ENCODE measurements at places on chromosomes 2 and 18.

DNA sequence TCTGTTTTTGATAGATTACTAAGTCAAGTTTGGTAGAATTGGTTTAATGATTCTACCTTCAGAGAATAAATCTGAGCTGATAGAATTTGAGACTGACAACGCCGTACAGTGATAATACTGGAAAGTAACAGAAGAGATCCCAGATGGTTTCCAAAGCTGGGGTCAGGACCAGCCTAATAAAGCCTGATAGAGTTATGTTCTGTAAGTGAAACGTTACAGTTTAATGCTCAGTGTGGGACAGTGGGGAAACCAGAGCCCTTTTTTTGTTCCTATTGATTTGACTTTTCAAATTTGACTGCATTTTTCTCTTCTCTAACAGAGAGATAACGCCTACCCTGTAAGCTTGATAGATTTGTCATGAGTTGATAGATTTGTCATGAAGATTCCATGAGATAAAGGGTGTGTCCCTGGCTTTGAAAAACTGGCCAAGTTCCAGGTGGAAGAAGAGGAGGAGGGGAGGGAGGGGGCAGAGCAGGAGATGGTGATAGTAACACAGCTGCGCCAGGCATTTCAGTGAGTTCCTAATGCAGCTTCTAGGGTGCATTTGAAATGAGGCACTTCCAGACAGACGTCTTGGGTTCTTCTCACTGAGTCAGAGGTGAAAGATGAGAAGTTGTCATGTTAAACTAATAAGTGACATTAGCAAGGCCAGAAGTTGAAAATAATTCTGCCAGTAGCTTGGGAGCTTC is 65.1 kb downstream of the CERS6 start:
- DNase-seq: no peak

DNA sequence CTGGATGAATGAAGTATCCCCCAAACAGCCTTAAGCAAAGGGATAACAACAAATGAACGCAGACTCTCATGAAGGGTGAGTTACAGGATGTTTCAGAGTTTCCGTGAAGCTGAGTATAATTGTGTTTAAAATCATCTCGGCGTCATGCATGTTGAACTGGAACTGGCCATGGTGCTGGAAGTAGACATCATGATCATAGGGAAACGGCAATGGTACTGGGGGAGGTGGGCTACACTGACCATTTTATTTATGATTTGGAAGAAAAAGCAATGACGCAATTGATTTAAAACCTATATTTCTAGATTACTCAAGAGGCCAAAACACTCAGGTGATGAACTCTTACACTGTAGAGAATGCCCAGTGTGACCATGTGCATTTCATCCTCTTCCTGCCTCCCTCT is 387.9 kb upstream of the MYT1L start:
- DNase-seq: no peak

- no peak for DNase-seq
These were observed 40.8 kb downstream of the PAPOLG start for GRCh38 chr2:60796573-60797509.

- no peak for DNase-seq
These were observed 46.0 kb downstream of the PAX8 start for GRCh38 chr2:113232740-113233139.

DNA sequence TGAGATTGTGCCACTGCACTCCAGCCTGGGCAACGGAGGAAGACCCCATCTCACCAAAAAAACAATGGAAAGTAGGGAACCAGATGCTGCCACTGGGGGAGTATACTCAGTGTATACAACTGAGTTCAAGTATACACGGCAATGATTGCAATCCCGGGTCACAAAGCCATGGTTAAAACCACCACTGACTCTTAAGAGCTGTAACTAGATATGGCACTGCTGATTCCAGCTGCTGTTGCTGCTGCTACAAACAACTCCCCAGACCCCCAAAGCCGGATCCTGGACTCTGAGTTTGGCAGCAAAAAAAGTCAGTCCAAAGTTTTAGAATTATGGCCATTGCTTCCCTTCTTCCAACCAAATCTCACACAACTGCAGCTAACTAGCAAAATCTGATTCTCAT is 43.7 kb upstream of the COX7A2L start:
- no peak for DNase-seq

- DNase-seq: no peak
These were observed 66.1 kb upstream of the ATP8B1 start for GRCh38 chr18:57869221-57869620.

GRCh38 chr18:48037481-48038271 is 107.2 kb upstream of the SMAD2 start:
- no peak for DNase-seq

DNA sequence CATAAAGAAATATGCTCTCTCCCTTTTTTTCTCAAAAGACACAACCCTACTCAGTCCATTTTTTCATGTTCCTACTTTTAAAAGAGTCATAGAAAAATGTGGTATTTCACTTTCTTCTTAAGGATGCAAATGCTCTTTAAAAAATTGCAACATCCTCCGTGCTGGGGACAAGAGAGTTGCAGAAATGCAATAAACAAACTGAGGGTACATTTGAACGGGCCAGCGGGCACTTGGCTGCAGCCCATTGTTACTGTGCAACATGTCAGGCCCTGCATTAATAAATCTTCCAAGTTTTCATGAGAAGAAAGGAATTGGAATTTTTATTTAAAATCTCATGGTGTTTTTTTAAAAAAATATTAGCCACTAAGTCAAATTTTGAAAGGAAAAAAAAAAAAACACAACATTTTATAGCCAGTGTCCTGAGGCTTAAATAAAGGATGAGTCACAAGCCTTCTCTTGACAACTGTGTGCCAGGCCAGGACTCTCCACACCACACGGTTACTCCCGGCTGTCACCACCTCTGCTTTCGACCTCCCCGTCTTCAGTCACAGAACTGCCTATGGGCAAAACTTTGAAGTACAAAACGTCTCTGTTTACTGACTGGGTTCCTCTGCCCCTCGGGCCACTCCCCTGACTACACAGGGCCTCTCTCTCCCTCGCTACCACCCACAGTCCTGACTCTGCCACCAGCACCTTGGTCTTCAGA is 57.5 kb upstream of the MFF start:
- no peak for DNase-seq

- DNase-seq: no peak
These were observed 74.7 kb upstream of the KCNJ3 start for GRCh38 chr2:154623819-154624218.

- no peak for DNase-seq
These were observed 109.0 kb upstream of the PARD3B start for GRCh38 chr2:204436230-204436629.

DNA sequence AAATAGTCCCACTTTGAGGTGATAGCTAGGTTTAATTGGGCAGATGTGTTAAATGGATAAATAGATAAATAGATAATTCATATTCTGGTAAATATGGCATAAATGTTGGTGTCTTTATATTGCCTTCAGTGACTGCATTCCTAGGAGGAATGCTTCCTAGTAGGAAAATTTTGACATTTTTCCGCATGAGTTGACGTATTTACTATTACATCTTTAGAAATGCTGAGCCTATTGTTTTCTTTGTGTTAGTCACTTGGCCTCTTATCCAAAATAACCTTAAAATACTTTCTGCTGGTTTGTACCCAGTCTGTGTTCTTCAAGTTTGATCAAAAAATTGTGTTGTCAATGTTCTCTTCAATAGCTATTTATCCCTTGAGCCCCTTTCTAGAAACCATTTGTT is 495.6 kb upstream of the ZEB2 start:
- no peak for DNase-seq

DNA sequence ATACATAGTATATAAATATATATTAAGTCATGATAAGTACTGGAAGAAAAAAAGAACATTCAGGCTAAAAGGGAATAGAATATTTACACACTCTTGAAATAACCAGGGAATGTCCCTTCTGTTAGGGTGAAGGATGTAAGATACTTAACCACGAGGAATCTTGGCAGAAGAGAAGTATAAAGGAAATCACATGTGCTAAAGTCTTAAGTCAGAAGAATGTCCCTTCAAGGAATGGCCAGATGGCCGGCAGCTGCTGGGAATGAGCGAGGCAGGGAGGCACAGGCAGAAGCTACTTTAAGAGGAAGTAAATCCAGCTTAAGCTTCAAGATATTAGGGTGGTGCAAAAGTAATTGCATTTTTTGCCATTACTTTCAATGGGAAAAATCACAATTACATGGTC is 5.5 kb downstream of the CCDC102B start:
- DNase-seq: no peak

GRCh38 chr2:197152451-197153228 is 157.9 kb downstream of the ANKRD44 start:
- DNase-seq: no peak

- no peak for DNase-seq
These were observed 25.8 kb downstream of the PLB1 start for GRCh38 chr2:28521663-28522062.

- DNase-seq: no peak
These were observed 155.3 kb downstream of the COL6A3 start for GRCh38 chr2:237258615-237259014.

DNA sequence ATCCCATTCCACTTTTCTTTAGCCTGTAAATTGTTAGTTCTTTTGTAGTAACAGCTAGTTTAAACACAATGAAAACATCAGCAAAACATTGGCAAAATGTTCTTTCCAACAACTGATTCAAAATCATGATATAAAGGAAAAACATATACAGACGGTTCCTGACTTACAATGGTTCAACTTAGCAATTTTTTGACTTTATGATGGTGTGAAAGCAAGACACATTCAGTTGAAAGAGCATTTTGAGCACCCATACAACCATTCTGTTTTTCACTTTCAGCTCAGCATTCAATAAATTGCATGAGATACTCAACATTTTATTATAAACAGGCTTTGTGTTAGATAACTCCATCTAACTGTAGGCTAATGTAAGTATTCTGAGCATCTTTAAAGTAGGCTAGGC is 185.1 kb downstream of the NOL4 start:
- no peak for DNase-seq

- no peak for DNase-seq
These were observed 69.0 kb upstream of the ASAP2 start for GRCh38 chr2:9137379-9138150.

DNA sequence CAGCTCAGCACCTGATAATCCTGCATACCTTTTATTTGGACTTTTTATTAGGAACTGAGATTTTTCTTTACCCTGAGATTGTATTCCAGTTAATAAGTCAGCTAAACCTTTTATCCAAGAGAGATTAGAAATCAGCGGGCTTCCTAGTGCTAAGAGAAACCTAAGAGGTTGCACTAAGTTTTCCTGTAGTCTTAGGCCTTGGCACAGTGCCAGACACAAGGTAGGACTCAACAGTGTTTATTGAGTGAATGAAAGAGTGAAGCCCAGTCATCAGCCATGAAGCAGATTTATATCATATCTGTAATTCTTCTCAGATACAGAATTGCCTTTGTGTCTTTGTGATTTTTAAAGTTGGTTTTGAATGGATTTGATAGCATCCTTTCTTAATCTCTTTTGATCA is 13.6 kb downstream of the OTX1 start:
- no peak for DNase-seq

DNA sequence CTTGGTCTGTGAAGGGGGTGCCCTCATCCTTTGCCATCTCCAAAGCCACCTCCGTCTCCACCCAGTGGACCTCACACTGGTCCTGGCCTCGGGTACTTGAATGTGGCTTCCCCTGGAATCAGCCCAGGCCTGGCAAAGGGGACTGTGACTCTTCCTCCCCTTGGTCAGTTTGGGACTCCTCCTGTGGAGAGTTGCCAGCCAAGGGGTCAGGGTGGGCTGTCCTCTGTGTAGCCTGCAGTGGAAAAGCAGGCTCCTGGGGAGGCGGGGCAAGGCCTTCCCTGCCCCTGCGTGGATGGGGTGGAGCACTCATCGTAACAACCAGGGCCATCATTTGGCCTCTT is 59.8 kb downstream of the INHBB start:
- DNase-seq: no peak

DNA sequence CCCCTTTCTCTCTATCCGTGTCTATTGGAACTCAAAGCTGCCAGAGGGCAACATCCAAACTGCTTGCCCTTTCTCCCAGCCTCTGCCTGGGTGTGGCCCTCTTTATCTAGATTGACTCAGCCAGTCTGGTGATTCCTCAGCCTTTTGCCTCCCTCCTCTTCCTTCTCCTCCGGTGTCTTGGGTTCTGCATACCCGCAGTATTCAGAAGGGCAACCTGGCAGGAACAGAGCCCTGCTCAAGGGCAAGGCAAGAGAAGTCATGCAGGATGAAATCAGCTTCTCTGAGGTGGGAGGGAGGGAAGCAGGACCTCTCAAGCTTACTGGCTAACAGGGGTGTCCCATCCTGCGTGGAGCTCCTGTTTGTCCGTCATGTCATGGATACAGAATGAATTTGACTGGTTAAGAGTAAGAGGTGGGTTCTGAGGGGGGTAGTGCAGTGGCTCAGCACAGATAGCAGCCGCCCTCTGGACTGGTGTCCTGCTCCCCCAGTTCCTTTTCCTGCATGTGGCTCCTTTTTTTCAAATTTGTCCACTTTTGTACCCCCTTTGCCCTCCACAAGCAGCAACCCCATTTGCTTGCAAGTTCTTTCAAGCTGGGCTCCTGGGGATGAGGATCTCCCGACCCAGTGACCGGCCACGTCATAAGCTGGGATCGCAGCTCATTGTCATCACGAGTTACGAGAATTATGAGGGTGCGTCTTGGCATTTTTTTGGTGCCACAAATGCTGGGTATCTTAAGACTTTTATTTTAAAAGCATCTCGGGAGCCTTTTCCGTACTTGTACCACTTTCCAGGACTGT is 154.1 kb downstream of the FHOD3 start:
- no peak for DNase-seq

DNA sequence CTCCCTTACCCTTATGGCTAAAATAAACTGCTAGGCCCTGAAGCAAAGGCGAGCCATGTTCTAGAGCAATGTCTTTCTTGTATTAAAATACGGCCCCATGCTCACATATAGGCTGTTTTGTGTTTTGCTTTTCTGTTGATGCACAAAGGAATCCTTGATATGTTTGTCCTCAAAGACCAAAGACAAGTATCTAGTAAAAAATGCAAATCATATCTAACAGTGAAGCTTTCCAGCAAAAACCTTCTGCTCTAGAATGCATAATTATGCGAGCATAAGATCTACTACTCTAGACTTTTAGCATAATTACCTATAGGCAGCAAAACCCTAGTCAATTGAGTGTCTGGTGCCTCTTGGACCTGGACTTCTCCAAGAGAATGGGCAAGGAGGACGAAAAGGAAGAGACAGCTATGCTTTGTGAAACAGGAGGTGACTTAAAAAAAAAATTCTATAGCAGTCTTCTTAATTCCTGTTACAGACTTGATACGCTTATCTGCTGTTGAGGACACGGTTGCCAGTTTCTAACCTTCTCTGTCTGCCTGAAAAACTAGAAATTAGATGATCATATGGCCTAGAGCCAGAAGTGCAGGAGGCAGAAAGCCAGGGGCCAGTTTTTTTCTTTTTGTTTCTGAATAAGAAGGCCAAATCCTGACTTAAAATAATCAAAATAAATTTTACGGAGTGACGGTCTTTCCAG is 1.5 kb upstream of the AMMECR1L start:
- no peak for DNase-seq

DNA sequence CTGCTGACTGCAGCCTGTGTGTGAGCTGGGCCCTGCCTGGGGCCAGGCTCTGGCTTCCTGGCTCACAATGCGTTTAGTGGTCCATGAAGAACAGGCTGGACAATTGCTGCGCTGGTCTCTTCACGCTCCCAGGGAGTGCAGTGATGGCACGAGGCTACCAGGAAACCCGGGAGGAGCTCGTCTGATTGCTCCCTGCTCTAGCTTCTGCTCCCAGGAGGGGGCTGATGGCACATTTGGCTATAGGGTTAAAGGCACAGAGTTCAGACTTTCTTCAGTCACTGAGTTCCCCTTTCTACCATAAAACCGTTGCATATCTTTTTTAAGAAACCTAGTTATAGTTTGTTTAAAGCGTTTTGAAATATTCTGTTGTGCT is 60.1 kb downstream of the KCNF1 start:
- no peak for DNase-seq

- DNase-seq: no peak
These were observed 40.2 kb downstream of the SLC14A1 start for GRCh38 chr18:45764000-45764686.

- DNase-seq: no peak
These were observed 147.0 kb upstream of the ALPP start for GRCh38 chr2:232231554-232231953.

Measured in stimulated activated CD4-positive, alpha-beta T cell treated with anti-CD3 and anti-CD28 coated beads, Interleukin-1b, Interleukin-23, amount 100 ng/mL, for 1 hour (primary cell).